ENCODE measurements at places on chromosomes 12 and 14.

DNA sequence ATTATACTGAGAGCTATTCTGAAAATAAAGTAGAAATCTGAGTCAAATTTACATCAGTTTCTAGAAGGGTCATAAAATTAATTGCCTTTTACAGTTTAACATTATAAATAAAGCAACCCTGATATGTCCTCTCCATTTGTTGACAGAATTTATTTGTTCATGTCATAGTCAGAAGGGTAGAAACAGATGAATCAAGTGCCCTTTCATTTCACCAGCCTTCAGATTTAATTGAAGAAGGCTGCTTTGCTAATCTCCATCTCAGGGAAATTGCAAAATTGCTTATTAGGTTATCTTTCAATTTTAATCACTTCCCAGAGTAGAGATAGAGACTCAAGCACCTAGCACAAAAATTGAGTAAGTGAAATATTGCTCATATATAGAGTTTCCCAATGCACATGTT lies 76.8 kb downstream of the ATXN7L3B start:
- DNase-seq, result no peak

DNA sequence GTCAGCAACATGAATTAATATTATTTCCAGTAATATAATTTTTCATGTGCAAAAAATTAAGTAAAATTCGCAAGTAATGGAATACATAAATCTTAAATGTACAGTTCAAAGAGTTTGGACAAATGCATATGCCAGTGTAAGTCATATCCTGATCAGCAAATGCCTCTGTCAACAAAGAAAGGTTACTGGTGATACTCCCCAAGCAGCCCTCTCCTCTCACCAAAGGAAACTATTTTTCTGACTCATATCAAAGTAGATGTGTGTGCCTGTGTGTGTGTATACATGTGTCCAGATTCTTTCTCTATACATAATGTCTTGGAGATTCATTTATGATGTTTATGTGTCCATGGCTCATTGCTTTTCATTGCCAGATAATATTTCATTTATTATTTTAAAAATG lies 1035.0 kb downstream of the SLC16A7 start:
- no peak for DNase-seq

- no peak for DNase-seq
Measured at GRCh38 chr12:93090731-93091172, 161.7 kb upstream of the EEA1 start.

GRCh38 chr12:59010941-59011340 lies 90.6 kb upstream of the LRIG3 start:
- no peak for DNase-seq

DNA sequence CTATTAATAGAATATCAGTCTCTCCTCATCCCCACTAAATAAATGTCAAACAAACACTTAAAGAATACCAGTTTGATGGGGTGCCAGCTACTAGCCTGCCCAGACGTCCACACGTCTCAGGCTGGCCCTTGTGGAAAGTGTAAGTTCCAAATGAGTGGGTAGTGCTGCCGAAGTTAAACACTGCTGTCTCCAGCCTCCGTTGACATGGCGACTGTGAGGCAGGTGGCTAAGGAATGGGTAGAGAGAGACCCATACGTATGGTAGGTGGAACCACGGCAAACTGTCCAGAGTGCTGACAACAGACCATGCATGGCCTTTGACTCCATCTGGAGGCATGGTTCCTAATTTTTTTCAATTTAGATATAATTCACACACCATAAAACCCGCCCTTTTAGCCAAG lies 37.9 kb downstream of the PITPNM2 start:
- DNase-seq, result no peak

- DNase-seq, result no peak
Measured at GRCh38 chr12:118126119-118126757, 9.7 kb upstream of the PEBP1 start.

GRCh38 chr12:77630790-77631445 lies 199.8 kb upstream of the NAV3 start:
- DNase-seq, result no peak

- no peak for DNase-seq
Measured at GRCh38 chr12:1171657-1172408, 180.8 kb downstream of the ERC1 start.

GRCh38 chr12:18907127-18907526 lies 169.2 kb downstream of the CAPZA3 start:
- no peak for DNase-seq

GRCh38 chr12:91424506-91424905 lies 241.9 kb upstream of the DCN start:
- DNase-seq, result no peak

GRCh38 chr14:42654707-42655106 lies 1048.0 kb downstream of the LRFN5 start:
- no peak for DNase-seq

GRCh38 chr12:124913474-124914391 lies 717 bp downstream of the UBC start:
- DNase-seq, result no peak

- no peak for DNase-seq
Measured at GRCh38 chr14:68312300-68312699, 480.6 kb downstream of the ZFP36L1 start.

DNA sequence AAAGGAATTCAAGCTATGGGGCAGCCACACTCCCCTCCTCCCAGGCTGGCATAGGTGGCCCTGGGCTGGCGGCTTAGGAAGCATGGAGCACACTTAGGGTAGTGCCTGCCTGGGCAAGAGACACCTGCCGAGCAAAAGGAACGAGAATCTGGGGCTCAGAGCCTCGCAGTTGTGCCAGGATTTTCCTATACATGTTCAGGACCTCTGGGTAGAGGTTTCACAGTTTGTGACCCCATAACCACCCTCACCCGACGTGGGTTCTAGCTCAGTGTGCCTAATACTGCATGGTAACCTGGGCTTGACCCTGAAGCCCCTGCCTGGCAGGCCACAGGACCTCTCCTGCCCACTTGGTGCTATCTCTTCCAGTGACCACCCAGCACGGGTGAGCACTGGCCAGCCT lies 99.5 kb downstream of the FBXL14 start:
- DNase-seq, result no peak

- peak; percentile 38 for DNase-seq
Measured at GRCh38 chr12:26032719-26033241, 74.3 kb downstream of the RASSF8 start.

DNA sequence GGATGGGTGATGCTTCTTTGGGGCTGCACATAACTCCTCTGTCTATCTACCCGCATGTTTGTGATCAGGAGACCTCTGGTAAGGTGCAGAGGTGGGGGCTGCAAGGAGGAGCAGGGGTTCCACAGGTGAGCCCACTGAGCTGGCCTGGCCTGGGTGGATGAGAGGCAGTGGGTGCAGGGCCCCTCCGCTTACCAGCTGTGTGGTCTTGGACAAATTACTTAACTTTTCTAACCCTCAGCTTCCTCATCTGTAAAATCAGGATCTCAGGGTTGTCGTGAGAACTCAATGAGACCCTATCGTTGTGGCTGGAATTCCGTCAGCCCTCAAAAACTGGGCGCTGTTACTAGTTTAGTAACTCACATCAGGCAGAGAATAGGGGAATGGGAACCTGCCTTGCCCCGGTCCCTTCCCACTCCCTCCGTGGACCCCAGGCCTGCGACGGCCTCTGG lies 7.5 kb downstream of the PTPN6 start:
- no peak for DNase-seq

DNA sequence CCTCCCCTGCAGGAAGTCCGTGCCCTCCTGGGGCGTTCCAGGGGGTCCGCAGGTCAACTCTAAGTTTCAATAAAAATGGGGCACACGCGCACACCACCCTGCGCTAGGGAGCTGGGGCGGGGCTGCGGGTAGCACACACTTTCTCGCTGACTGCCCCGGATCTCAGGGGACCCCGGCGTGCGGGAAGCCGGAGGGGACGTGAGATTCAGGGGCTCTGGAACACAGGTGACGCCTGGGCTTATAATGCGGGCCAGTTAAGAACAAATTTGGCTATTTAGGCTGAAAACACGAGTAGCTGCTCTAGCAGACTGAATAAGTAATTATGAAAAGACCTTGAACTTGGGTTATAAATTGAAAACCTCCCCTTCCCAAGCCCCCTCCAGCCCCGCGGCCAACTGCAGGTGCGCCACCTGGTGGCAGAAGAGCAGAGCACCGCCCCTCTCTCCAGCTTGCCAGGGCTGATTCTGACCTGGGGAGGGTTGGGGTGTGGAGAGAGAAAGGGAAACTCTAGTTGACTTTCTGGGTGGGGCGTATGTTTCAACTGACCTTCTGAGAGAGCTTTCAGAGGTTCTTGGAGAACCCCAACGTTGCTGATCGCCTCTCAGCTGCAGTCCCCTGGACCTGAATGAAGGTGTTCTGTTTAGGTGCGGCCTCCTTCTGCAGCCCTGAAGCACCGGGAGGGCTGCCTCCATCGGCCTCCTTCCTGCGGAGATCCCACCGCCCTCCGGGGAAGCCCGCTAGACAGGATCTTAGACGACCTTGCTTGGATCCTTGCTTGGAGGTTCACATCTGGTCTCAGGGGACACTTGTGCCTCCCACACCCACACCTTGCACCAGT lies 118.4 kb upstream of the EVL start:
- DNase-seq, result no peak

- no peak for DNase-seq
Measured at GRCh38 chr14:104020471-104020870, 65.0 kb upstream of the ASPG start.
